Fibroblast of pulmonary artery (primary cell): ENCODE measurements at places on chromosomes 12 and 14.

GRCh38 chr12:644818-645552, 18.3 kb downstream of the NINJ2 start:
- peak; percentile 65 for DNase-seq

GRCh38 chr14:56650048-56650447, 70.5 kb downstream of the TMEM260 start:
- no peak for DNase-seq

DNA sequence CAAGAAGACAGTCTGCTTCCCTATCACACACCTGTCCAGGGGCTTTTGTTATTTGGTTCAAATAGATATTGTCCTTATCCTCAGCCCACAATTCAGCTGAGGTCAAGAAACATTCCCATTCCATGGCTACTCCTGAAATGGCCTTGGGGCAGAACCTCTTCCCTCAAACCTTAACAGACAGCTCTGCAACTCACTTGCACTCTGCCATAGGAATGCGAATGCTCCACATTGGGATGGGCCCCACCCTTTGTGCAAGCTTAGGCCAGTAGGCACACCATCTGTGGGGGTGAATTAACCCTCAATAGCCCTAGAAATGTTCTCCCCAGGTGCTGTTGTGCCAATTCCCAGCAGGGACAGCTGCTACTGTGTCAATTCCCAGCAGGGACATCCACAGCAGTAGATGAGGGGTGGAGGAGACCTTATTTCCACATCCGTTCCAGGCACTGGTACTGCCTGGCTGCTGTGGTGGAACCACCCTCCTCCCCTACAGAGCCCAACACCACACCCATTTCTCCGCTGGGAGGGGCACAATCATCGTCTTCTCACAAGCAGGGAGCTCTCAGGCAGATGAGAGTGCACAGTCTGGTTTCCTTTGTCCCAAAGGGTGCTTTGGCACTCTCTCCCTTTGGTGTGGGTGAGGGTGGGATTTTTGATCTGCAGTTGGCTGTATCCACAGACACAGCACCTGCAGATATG, 42.3 kb upstream of the GLIPR1 start:
- DNase-seq: no peak

- DNase-seq: no peak
Observed at GRCh38 chr12:122067966-122068365, 10.6 kb upstream of the MLXIP start.

- DNase-seq: no peak
Observed at GRCh38 chr12:98883231-98883630, 238.1 kb downstream of the APAF1 start.
